ENCODE measurements at places on chromosomes 6 and 20. TPM values are rescaled to one million over a fixed set of nuclear protein-coding genes. Genes with fewer than 3 reads are reported as not detected.

Gene PDE7B
- total RNA-seq, result 2.2 TPM

Gene CTSZ
- total RNA-seq, result 187 TPM

Gene CARMIL1
- 7.5 TPM for total RNA-seq

Gene GSTA2
- total RNA-seq, result not detected

Gene FOXC1
- 8.7 TPM for total RNA-seq

Gene EZR
- 285 TPM for total RNA-seq

Gene LTB
- total RNA-seq, result 0.33 TPM

Gene MCM3
- 89.2 TPM for total RNA-seq

Gene MTFR2
- total RNA-seq, result 12.1 TPM

Gene POPDC3
- total RNA-seq, result 30.1 TPM

Gene GCLC
- 116 TPM for total RNA-seq

Gene ADGRF1
- total RNA-seq, result not detected

Gene CLIC5
- total RNA-seq, result not detected

Gene SMLR1
- total RNA-seq, result not detected

Gene MCCD1
- total RNA-seq, result not detected

Gene RRBP1
- 95.3 TPM for total RNA-seq

Gene HCRTR2
- not detected for total RNA-seq

Gene FAM209B
- total RNA-seq, result not detected

Gene TNNC2
- not detected for total RNA-seq

Gene TAAR2
- total RNA-seq, result not detected

Gene HDDC2
- 98.6 TPM for total RNA-seq

Gene TRAPPC3L
- total RNA-seq, result not detected

Gene CST2
- total RNA-seq, result 0.44 TPM

Gene BPIFA3
- not detected for total RNA-seq

Gene ATP9A
- 13.0 TPM for total RNA-seq

Gene RPRD1B
- 27.0 TPM for total RNA-seq

Gene OPN5
- total RNA-seq, result not detected

Gene WFDC5
- not detected for total RNA-seq

Gene ID1
- total RNA-seq, result 194 TPM

Gene NHSL1
- 2.7 TPM for total RNA-seq

Gene PTCHD4
- total RNA-seq, result not detected

Gene CALHM6
- not detected for total RNA-seq

Gene VWA7
- total RNA-seq, result 1.2 TPM

Gene SDC4
- 134 TPM for total RNA-seq

Gene PLA2G7
- not detected for total RNA-seq

Gene BLOC1S5
- total RNA-seq, result 6.9 TPM

Gene NECAB3
- total RNA-seq, result 14.2 TPM

Gene RAB44
- total RNA-seq, result not detected

Gene MLN
- not detected for total RNA-seq

All from A549 treated with CpdA at 1 μM for 4 hours (cell line).